T47D (cell line): ENCODE measurements at places on chromosomes 16 and 17.

DNA sequence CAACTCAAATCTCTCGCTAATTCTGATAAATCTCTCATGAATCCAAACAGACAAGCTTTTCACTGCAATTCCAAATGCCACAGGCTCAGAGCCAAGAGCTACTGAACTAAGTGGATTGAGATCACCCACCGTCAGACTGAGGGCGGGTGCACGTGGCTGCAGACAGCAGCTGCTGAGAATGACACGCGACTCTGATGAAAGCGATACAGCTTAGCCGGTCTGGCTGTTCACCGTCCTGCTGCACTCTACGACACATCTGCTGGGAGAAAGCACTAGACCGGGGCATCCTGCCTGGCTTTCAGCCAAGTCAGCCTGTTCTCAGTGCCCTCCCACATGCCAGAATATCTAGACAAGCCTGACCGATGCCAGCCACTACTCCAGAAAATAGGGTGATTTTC lies 42.6 kb downstream of the KLHDC4 start:
- no peak for DNase-seq

GRCh38 chr17:48609033-48609432 lies 1.8 kb downstream of the HOXB7 start:
- DNase-seq: no peak

- no peak for DNase-seq
These were observed 79.0 kb downstream of the AMFR start for GRCh38 chr16:56346131-56346890.

DNA sequence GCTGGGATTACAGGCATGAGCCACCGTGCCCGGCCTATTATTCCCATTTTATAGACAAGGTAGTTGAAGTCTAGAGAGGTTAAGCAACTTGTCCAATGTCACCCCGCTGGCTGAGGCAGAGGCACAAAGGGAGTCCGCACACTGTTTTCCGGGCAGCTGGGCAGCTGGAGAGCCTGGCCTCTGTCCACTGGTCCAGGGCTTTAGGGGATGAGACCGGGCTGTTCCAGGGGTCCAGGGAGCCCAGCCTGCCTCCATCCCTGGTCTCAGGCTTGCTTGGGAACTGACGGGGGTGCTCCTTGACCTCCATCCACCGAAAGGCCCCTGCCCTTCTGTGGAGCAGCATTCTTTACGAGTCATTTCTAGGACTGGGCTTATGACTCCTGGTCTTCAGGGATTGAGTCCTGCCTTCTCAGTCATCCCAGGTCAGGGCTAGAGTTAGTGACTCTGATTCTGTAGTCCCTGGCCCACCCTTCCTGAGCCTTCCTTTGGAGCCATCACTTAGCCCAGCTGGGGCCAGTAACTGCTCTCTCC lies 37.5 kb downstream of the SOCS3 start:
- no peak for DNase-seq

- no peak for DNase-seq
These were observed 19.4 kb downstream of the PSME3IP1 start for GRCh38 chr16:57166451-57166850.

GRCh38 chr17:10613775-10614513 lies 43.2 kb downstream of the MYH3 start:
- no peak for DNase-seq

- no peak for DNase-seq
These were observed 615 bp downstream of the PHKG2 start for GRCh38 chr16:30748634-30749445.

GRCh38 chr17:27293898-27294688 lies at the start of gene WSB1:
Gene WSB1 (plus strand): TSS chr17:27294114. CDS start chr17:27294396, 282 bp downstream.
- DNase-seq: peak; percentile 85

DNA sequence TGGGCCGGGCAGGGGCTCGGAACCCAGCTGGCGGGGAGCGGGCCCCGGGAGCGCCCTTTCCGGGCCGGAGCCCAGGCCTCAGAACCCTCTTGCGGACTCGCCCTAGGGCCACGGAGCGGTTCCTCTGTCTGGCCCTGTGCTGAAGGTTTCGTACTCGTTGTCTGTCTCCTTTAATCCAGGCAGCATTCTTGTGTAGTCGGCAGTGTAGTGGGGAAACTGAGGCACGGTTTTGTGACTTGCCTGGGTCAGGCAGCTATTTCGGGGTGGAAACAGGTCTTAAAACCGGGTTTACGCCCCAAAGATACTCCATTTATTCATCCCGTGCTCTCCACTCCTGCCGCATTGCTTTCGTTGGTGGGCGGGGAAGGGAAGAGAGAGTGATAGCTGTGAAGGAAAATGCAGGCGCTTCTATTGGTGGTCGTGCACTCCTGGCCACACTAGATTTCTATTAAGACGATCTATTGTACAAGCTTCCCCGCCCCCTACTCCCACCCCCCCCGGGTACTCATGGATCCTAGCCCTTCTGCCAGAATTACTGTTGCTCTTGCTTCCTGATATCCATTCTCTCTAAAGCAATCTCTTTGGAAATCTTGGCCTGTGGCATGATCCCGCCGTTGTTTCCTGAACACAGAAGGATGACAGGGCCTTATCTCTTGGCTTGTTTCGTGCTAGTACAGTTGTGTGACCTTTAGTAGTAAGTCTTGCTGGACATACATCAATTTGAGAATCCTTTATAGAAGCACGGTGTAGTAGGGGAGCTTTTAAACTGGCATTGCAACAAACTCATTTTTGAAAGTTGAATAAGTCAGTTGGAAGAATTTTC lies 751 bp downstream of the DCAF7 start:
- no peak for DNase-seq

DNA sequence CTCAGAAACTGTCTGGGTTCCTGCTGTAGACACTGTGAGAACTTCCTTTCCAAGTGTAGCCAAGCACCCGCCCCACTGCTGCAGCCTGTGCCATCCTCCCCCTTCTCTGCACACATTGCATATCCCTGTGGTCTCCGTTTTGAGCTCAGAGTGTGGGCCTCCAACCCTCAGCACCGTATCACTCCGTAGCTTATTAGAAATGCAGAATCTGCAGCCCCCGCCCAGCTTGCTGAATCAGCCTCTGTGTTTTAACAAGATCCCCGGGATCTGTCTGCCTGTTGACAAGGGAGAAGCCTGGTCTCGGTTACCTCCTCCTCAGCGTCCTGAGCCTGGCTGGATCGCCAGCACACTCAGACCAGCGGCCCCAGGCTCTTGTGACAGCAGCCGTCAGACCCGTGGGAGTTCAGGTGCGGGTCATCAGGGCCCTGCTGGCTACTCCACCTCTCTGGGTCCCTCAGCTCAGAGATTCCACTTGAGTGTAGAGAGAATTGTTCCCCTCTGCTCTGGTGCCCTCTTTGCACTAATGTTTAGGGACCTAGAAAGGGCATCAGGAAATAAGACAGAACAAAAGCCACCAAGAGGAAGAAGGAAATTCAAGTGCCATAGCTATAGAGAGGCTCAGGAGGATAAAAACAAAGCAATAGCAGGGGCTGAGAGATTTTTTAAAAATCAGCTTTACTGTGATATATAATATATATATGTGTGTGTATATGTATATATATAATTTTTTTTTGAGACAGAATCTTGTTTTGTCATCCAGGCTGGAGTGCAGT lies 92.3 kb downstream of the PITPNC1 start:
- no peak for DNase-seq

- no peak for DNase-seq
These were observed 1.5 kb upstream of the ARHGDIG start for GRCh38 chr16:278863-279366.

DNA sequence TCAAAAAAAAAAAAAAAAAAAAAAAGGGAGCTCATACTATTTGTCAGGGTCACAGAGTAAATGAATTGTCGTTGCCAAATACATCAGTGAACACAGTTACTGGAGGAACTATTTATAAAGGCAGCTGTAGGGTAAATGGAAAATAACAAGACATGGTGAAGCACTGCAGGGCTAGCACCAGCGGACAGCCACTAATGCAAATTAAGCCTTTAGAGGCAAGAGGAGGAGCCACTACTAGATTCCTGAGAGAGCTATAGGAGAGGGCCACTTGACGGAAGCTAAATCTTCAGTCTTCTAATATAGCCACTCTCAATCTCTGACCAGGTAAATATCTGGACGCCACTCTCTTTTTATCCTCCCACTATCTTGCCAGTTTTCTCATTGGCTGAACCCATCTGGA lies 801.2 kb upstream of the GOT2 start:
- no peak for DNase-seq

GRCh38 chr17:45341533-45342158 lies 24.8 kb upstream of the MAP3K14 start:
- peak; percentile 44 for DNase-seq

DNA sequence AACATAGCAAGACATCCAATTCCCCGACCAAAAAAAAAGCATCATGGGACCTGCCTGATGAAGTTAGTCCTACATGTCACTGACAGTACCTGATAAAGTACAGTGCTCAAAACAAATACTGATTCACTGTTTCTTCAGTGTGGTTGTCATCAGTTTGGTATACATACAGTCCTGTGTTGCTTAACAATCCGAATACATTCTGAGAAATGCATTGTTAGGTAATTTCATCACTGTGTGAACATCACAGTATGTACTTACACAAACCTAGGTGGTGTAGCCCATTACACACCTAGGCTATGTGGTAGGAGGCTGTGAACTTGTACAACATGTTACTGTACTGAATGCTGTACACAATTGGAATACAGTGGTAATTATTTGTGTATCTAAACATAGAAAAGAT lies 19.0 kb upstream of the FA2H start:
- DNase-seq: no peak

- DNase-seq: no peak
These were observed 33.8 kb upstream of the ADGRG1 start for GRCh38 chr16:57594531-57595031.

DNA sequence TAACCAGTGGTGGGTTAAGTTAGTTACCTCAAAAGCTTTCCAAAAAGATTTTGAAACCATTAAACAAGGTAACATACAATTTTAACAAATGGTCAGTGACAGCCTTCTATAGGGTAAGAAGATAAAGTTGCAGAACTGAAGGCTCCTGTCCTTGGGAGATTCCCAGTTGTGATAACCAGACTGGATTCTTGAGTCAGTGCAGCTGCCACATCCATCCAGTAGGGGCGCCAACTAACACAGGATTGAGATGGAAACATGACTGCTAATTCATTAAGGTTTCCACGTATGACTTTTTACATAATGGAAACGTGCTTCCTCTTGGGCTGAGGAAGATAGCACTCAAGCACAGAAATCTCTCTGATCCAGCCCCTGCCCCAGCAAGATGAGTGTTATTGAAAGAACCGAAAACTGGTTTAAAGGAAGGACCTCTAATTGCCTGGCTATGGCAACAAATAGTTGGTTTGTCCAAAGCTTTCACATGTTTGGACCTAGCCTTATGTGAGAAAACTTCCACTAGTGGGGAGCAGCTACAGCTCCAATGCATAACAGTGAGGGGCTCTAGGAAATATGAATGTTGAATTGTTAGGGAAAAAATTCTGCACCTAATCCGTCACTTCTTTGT lies 269.8 kb upstream of the MYOCD start:
- no peak for DNase-seq

DNA sequence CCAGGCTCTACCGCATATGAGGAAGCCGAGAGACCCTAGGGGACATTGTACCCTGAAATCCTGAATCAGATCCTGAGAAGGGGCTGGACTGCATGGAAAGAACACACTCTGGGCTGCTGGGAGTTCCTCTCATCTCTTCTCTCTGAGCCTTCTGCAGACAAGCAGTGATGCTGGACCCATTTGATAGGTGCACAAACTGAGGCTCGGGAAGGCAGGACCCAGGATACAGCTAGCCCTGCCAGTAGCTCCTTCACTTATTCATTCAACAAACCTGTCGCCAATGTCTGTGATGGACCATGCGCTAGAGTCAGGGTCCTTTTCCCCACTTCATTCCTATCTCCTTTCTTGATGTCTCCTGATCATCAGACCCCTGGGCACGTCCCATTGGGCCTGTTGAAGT lies 1.9 kb downstream of the SBK1 start:
- no peak for DNase-seq

DNA sequence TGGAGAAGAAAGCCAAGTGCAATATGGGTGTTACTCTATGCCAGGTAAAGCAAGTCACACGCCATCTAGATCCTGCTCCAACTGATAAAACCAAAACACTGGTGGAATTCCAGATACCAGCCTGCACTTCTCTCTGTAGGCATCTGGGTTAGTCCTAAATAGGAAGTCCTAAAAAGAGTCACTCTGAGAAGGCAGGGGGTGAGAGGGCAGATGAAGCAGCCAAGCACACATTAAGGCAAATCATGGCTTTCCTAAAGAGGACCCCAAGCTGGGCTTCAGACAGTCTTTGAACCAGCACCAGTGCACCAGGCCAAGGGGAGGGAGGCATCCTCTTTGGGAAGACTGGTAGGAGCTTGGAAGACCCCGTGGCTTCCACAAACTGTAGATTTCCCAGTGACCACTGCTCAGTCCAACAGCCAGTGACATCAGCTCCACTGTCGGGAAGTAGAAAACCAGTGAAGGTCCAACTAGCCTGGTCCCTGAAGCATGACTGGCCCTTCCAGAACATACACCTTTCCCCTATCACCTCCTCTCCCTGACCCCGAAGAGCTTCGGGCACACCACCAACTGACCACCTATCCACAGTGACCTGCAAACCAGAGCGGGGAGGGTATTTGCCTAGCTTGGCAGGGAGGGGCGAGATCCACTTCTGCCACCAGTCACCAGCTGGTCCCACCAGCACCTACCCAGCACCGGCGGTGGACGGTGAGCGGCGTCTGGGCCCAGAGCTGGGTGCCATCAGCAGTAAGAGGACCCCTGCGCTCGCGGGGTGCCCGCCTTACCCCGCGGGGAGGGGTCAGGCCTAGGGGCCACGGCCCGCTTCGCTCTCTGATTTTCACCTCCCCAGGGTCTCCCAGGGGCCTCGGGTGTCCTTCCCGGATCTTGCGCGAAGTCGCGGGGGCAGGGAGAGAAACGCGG lies 1.0 kb downstream of the LITAF start:
- DNase-seq: no peak

DNA sequence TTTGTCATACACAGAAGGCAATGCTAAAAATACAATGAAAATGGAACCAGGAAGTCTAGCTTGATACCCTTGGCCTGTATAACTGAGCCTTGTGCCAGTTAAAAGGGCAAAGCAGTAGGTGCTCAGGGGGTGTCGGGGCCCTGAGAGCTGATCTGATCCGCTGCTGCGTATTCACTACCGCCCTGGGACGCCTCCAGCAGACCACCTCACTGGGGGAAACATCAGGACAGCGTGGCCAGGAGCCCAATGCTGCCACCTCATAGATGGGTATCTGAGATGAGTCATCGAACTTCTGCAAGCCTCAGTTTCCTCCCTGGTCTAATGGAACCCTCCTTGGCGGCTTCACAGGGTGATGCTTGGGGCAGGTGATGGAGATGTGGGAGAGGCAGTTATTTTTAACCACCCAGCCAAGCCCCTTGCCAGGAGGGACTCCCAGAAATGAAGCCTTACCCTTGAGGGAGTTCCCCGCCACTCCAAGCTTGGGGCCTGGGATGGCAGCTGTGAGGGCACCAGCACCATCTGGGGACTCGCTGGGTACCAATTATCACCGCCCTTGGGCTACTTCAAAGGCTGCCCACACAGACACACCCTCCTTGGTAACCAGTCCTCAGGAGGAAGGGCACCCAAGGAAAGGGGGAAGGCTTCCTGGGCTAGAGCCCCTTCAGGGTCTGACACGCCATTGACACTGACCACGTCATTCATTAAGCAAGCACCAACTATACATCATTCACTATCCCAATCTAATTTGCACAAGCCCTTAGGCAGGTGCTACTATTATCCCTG lies 7.8 kb downstream of the DEXI start:
- DNase-seq: no peak
